HepG2 (cell line): ENCODE measurements at places on chromosomes 2 and 18. TPM values are rescaled to one million over a fixed set of nuclear protein-coding genes. Genes with fewer than 3 reads are reported as not detected.

DNA sequence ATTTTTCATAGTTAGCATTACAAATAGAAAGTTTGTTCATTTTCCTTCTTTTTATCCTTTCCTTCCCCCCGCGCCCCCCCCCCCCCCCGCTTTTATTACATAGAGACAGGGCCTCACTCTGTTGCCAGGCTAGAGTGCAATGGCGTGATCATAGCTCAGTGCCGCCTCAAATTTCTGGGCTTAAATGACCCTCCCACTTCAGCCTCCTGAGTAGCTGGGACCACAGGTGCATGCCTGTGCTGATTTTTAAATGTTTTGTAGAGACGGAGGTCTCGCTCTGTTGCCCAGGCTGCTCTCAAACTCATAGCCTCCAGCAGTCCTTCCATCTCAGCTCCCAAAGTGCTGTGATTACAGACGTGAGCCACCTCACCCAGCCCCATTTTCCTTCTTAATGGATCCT is 91.2 kb upstream of the ALPP start:
- DNase-seq = no peak

DNA sequence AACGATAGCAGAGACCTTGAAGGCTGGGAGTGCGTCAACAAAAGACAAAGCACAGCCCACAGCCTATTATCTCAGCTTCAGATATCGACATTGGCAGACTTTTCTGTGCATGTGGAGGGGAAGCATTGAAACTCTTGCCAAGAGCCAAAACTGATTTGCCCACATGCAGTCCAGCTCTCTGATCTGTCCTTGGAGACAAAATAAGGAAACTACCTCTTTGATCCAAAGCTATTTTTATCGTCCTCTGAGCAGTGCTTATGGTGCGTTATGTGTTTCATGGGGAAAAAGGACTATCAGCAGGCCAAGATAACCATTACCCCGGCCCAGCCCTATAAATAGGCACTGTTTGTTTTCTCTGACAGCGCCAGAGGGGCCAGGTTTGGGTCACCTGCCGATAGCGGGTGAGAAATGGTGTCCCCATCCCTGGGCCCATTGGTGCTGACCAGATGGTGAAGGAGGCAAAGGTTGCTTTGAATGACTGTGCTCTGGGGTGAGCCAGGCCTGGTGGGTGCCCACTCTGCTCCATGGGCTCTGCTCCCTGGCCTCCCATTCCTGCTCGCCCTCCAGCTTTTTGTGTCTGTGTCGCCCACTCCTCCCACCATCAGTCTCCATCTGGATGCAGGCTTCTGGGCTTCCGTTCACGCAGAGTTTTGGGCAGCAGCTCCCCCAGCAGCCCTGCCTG is 176.1 kb upstream of the HS6ST1 start:
- no peak for DNase-seq

DNA sequence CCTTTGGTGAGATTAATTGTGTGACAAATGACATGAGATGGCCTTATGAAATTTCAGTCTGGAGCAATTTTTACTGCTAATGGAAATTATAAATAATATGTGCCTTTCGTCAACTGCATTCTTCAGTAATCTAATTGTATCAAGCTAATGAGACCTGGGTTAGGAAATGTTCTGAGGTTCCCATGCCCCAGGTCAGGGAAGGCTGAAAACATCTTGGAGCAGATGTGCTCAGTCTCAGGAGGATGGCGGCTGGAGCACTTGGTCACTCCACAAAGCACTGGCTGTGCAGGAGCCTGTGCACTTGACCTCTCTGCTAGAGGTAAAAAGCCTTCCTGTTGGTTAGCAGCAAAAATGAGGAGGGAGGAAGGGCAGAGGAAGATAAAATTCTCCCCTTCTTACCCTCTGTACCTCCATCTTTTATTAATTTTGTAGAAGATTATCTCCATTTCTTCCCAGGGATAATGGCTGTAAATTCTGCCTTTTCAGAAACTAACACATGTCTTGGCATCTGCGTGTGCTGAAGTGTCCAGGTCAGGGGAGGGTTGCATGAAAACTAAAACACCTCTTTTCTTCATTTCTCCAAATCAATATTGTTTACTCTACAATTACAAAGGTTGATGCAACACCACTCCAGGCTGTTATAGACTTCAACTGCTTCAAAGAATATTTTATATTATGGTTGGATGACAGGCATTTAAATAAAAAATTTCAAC is 1606.4 kb upstream of the ACVR2A start:
- no peak for DNase-seq

GRCh38 chr18:68438983-68439382 is 275.9 kb downstream of the TMX3 start:
- no peak for DNase-seq

GRCh38 chr2:219727771-219728429 is 100.5 kb downstream of the SLC4A3 start:
- DNase-seq = no peak

GRCh38 chr2:58512878-58513277 is 271.8 kb upstream of the FANCL start:
- no peak for DNase-seq

Gene RTP5
- not detected in 2 replicates for total RNA-seq

Gene CCDC121
- 3.0 and 3.8 TPM in 2 replicates for total RNA-seq

Gene CDCA7
- 46.2 and 52.5 TPM in 2 replicates for total RNA-seq

Gene CBLN2
- total RNA-seq = not detected in 2 replicates
